KBM-7 (cell line): ENCODE measurements at places on chromosomes 12 and 14.
A peak's percentile ranks its signal among the peaks of the same experiment; 100 is the strongest.

GRCh38 chr12:116066381-116067230 lies 210.9 kb downstream of the MED13L start:
- peak; percentile 67 for DNase-seq

DNA sequence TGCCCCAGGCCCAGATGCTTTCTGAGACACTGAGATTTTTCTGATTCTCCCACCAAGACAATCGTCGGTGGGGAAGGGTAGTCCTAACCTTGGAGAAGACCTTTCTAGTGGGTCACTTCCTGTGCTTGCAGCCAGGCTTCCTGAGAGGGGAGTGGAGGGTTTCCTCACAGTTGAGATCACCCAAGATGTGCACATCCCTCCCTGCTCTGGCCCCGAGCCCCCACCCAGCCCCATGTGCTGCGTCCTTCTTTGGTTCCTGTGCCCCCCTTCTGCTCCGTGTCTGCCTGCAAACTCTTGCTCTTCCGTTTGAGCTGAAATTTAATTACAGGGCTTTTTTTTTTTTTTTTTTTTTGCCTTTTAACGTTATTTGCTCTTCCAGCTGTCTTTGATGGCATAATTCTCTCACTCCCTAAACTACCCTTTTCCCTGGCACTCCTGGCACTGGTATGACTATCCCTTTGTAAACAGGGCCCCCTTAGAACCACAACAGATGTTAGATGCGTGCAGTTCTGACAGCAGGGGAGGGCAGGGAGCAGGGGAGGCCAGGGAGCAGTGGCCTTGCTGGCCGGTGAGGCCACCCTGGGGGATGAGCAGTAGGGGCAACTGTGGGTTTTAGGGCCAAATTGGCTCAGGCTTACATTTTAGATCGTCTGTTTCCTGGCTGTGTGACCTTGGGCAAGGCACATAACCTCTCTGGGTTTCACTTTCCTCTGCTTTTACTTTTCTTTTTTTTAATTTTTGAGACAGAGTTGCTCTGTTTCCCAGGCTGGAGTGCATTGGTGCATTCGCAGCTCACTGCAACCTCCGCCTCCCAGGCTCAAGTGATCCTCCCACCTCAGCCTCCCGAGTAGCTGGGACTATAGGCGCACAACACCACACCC lies 144.5 kb downstream of the PHETA1 start:
- DNase-seq = no peak

GRCh38 chr14:71332476-71332875 lies 425.2 kb downstream of the PCNX1 start:
- DNase-seq = no peak

GRCh38 chr12:132163041-132163910 lies 19.0 kb downstream of the NOC4L start:
- no peak for DNase-seq

DNA sequence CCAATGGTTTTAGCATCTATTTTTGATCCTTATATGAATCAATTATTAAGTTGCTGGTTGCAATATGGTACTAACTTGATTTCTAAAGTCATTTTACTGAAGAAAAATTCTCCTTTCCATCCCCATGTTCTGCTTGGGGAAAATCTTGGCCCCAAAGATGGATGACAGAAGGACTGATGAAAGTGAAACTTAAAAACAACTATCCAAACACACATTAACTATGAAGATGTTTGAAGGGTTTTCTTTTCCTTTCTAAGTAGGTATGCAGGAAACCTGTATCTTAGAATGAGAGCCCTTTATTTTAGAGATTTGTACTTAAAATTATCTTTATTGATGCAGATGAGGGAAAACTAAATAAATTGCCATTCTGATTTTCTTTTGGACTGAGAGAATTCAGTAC lies 5.9 kb downstream of the C12orf71 start:
- no peak for DNase-seq

DNA sequence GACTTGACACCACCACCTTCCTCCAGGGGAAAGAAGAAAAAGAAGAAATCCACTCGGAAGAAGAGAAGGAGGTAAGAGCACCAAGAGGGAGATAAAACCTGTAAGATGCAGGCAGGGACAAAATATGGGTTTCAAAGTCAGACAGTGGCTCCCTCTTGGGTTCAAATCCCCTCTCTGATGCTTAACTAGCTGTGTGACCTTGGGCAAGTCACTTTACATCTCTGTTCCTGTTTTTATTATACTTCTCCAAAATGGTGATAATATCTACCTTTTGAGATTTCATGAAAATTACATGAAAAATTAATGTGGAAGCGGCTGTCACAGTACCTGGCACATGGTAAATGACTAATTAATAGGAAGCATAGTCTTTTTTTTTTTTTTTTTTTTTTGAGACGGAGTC lies 64.4 kb upstream of the HSPB8 start:
- DNase-seq = no peak

DNA sequence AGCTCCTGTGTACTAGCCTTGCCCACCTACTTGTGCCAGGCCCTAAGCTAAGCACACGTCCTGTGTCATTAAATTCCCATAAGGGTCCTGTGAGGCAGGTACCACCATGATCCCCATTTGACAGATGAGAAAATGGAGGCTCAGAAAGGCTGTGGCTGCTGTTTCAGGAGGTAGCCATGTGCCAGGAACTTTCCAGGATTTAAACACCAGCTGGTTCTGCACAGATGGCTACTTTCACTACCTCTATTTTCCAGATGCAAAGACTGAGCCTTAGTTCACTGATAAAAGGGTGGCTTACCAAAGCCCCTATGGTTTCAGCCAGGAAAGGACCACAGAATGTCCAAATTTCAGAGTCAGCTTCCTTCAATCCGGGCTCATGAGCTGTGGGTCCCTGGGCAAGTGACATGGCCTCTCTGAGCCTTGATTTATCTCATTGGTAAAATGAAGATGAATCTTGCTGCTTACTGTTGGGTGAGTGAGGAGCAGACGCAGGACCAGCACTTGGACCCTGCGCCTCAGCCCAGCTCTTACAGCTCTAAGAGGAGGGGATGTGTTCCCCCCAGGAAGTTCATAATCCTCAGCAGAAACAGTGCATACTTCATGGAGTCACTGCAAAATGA lies 23.5 kb downstream of the CMKLR1 start:
- no peak for DNase-seq

GRCh38 chr12:132407992-132408391 lies 78.6 kb upstream of the GALNT9 start:
- no peak for DNase-seq

DNA sequence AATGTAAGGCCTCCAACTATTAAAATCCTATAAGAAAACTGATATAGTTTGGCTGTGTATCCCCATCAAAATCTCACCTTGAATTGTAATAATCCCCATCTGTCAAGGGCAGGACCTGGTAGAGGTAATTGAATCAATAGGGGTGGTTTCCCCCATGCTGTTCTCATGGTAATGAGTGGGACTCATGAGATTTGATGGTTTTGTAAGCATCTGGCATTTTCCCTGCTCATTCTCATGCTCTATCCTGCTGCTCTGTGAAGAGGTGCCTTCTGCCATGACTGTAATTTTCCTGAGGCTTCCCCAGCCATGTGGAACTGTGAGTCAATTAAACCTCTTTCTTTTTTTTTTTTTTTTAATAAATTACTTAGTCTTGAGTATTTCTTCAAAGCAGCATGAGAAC lies 31.9 kb downstream of the TSPAN19 start:
- DNase-seq = no peak

- DNase-seq = no peak
These were observed 14.5 kb downstream of the BAG5 start for GRCh38 chr14:103547941-103548462.
